AML-193 (cell line): ENCODE measurements at places on chromosomes 6 and 20.

DNA sequence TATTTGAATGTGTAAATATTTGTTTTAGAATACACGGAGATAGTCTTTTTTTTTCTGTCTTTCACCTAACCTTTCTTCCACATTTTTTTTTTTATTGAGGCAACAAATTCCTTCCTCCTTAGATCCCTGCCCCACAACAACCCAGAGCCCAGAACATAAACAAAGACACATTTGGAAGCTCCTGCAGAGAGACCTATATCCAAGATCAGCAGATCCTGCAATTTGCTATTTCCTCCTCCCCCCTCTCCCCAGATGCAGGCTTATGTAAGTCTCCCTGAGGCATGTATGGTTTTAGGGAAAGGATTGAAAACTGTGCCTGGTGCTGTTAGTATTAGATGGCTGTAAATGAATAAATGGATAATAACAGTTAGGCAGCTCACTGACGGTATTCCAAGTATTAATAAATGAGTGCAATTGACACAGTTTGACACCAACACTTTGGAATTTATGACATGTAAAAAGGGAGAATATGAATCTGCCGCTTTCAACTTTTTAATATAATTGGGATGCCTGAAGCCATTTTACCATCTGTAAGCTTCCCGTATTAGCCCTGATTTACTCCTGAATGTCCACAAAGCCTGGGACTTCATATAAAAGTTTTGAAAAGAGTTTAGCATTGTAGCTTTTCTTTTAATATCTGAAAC lies 608.3 kb upstream of the CITED2 start:
- DNase-seq: no peak

DNA sequence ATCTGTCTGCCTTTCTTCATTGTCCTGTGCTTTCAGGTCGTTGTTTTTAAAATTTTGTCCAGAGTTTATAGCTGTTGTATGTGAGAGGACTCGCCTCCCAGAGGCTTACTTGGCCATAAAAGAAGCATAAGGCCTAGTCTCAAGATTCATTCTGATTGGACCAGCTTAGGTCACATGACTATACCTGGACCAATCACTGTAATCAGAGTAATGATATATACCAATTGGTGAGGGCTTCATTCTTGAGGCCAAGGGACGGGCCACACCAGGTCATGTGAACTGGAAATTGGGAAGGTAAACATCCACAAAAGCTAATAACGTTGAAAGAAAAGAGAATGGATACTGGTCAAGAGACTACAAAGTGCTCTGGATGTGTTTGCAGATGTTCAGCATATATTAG lies 141.4 kb upstream of the SULF2 start:
- DNase-seq: no peak

DNA sequence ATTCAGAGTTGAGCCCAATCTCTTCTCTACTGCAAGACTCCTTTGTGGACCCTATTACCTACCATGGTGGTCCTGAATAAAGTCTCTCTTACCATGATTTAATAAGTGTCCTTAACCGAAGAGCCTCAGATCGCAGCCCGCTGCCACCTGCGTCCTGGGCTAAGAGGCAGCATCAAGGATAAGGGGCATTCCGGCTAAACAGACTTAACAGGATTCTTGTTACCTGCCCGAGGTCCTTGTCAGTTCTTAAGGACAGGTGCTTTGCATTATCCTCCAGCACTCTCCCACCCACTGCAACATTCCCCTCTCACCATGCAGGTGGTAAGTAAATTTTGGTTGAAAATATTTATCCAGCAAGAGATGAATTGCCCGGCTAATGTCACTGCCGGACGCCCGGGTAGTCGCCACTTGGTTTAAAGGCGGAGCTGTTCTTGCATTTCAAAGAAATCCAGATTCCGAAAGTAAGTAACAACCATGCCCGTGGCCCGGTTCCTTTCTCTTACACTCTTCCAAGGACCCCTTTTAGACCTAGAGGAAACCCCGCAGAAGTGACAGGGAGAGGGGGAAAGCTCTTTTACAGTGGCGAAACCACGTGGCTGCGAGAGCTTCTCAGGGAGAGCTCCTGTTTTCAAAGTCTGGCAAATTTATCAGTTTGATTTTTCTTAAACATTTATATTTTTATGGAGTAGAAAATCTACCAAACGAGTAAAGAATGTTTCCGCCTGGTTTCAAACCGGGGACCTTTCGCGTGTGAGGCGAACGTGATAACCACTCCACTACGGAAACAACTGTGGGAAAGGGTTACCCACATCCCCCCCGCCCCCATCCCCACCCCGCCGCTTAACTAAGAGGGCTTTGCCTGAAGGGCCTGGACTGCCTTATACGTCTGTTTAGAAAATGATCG lies 41.9 kb upstream of the PRSS16 start:
- DNase-seq: no peak

DNA sequence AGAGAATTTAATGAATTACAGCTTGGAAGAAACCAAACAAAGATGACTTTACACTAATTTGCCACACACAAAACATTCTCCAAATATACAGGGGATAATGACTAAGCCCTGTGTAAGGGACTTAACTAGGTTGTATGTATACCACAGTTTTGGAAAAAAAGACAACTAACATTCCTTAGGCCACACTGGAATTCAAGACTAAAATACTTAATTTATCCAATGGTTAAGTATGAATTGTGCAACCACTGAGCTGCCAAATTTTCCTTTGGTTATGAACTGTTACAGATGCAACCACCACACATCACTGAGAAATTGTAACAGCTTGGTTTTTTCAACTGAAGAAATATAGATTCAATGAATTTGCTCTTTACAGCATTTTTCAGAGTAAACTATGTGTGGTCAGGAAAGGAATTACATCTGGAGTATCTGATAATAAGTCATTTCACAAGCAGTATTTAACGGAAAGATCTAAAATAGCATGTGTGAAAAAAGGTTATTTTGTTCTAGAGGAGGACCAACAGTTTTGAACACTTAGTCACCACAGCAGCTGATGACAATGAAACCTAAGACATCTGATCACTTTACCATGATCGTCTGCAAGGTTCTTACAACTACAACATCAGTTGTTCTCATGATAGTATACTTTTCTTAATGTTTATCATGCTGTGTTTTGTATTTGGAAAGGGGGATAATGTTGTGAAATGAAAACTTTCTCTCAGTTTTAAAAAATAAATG lies 318.8 kb downstream of the BCKDHB start:
- DNase-seq: no peak

DNA sequence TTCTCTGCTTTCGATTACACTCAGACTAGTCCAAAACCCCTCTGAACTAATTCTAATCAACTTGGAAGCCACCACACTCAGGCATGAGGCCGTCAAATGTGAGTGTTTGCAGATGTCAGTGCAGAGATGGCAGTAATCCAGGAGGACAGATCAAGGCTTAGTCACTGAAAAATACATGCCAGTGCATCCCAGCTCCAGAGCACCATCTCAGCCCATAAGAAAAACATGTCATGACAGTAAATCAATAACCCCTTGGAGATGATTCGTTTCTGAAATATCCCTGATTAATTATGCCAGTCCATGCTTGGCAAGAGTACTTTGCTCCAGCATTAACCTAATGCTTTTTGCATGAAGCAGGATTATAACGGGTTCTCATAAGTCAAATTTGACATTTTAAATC lies 179.5 kb downstream of the ADAT2 start:
- DNase-seq: no peak

DNA sequence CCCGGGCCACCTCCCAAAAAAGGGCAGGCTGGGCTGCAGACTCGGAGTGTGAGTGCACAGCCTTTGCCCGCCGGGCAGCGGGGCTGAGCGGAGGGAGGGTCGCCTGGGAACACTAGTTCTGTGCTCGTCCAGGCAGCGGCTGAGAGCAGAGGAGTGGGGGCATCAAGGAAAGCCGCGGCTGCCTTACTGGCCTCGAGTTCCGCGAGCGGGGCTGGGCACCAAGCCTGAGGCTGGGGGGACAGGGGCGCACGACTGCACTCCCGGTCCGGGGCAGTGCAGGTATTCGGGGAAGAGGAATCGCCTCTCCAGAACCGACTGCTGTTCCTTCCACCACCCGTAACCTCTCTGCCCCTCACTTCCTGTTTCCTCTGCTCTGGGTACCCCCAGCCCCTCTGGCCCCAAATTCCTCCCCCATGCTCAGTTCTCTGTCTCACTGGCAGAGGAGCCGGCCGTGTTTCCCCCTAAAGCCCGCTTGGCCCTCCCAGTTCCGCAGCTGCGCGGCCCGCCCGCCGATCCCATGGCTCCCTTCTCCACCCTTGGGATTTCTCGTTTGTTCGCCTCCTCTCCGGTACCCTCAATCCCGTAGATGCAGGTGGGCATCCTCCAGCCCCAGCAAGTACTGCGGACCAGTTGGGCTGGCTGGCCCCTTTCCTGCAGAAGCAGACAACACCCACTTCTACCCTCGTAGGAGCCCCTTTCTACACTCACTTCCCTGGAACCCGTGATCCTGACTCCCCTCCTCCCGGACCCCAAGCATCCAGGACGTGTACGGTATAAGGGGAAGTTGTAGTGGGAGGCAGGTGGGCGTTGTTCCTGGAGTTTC lies 5.1 kb downstream of the RING1 start:
- DNase-seq: no peak

- no peak for DNase-seq
Observed at GRCh38 chr6:105835373-105835772, 250.8 kb upstream of the PRDM1 start.

DNA sequence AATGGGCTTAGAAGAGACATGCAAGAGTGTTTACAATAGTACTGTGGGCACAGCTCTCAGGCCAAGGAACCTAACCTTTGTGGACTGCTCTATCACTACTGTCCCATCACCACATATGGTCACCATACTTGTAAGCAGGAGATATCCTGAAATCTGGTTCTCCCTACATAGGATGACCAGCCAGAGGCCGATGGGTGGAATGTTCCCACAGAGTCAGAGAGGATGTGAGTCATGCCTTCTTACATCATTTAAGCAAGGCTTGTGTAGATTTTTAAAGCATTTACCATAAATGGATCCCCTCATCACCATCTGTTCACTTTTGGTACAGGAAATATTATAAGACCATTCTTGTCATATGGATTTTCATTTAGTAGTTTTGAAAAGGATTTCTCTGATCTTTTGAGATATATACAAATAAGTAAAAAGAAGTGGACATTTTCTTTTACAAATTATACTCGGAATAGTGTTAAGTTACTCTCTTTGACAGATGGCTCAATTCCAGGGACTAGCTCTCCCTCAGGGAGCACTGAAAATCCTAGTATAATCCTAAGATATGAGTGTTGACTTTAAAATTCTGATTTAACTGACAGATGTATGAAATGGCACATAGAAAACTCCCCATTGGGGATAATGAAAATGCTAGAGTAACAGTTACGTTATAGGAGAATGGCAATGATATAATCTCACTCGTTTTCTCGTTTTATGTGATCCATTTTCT lies 6.6 kb downstream of the HTR1B start:
- no peak for DNase-seq

- DNase-seq: no peak
Observed at GRCh38 chr20:33914919-33915318, 78.8 kb upstream of the RALY start.

GRCh38 chr6:165806126-165806810 lies 143.2 kb upstream of the PDE10A start:
- no peak for DNase-seq

- no peak for DNase-seq
Observed at GRCh38 chr6:46777476-46778346, 15.5 kb upstream of the MEP1A start.

- no peak for DNase-seq
Observed at GRCh38 chr20:42852691-42853090, 337.0 kb downstream of the PTPRT start.

- no peak for DNase-seq
Observed at GRCh38 chr20:47862574-47863240, 77.4 kb upstream of the SULF2 start.

DNA sequence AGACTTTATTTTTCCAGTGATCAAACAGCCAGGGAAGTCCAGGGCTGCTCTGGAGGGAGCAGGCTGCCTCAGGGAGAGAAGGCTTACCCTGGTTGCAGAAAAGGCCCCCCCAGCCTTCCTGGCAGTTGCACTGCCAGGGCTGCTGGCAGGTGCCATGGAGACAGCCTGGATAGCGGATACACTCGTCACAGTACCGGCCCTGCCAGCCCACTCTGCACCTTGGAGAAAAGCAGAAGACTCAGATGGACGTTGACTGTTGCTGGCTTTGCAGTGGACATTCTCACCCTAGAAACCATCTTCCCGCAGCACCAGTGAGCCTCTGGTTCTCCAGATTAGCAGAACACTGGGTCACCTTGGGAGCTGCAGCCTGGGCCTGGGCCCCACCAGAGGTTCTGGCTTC lies 5.4 kb downstream of the DLL1 start:
- DNase-seq: no peak

- DNase-seq: no peak
Observed at GRCh38 chr6:146904596-146904995, 299.6 kb upstream of the STXBP5 start.

- no peak for DNase-seq
Observed at GRCh38 chr6:38720295-38720694, 5.2 kb downstream of the DNAH8 start.

- DNase-seq: no peak
Observed at GRCh38 chr6:37125774-37126492, 44.0 kb upstream of the PIM1 start.

GRCh38 chr6:103798166-103798565 lies 1061.6 kb downstream of the HACE1 start:
- DNase-seq: no peak

DNA sequence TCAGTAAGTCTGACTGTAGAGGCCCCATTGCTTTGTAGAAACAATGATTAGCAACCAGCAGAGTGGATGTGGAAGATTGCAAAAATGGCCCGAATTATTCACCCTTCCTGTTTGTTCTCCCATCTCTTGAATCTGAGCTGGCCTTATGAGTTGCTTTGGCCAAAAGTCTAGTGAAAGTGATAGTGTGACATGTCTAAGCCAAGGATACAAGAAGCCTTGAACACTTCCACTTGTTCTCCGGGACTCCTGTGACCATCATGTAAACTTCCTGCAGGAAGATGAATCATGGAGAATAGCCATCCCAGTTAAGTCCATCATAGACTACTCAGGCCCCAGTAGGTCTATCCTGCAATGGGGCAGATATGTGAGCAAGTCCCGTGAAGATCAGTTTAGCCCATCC lies 252.0 kb upstream of the JAG1 start:
- no peak for DNase-seq

DNA sequence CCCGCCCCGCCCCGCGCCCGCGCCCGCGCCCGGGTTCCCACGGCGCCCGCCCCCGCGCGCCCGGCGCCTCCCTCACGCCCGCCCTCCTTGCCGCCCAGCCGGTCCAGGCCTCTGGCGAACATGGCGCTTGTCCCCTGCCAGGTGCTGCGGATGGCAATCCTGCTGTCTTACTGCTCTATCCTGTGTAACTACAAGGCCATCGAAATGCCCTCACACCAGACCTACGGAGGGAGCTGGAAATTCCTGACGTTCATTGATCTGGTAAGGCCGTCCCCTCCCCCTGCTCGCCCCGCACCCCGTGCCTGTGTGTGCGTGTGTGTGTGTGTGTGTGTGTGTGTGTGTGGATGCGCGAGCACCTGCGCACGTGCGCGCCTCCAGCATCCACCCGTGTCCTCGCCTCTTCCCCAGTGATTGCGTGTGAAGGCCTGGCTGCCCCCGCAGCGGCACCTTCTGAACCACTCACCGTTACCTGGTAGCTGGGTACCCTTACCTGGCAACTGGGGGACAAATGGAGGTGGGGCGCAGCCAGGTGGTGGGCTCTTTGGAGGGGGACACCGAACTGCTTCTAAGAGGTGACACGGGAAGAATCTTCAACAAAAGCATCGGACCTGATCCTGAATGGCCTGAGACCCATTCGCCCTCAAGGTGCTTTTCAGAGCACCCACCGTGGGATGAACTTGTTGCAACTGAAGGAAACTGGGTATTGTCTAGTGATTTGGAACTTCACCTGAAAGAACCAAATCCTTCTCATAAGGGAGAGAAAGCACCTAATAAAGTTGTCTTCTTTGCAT lies at the start of gene AIG1:
Gene AIG1 (plus strand): TSS at position 84 of the 791 bp plus-strand sequence. CDS start 37 bp downstream, at position 121.
- DNase-seq: no peak

GRCh38 chr6:19538096-19538495 lies 299.1 kb upstream of the ID4 start:
- DNase-seq: no peak
